ENCODE measurements at places on chromosomes 3 and 15.
A peak's percentile ranks its signal among the peaks of the same experiment; 100 is the strongest.

DNA sequence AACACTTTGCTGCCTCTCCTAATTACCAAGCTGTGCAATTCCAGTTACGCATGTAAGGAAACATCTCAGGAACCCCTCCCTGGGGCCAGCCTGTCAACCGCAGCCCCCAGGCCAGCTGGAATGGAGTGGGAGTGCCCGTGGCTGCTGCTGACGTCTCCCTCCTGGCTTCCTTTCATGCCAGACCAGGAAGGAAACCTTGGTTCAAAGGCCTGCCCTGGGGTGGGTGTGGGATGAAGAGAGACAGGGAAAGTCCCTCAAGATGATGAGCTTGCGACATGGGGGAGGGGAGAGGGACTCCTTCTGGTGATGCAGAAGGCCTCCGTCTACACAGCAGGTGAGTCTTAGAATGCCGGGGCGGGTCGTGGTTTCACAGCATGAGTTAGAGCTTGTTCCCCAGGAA lies 11.4 kb upstream of the CYP11A1 start:
- no peak for DNase-seq

DNA sequence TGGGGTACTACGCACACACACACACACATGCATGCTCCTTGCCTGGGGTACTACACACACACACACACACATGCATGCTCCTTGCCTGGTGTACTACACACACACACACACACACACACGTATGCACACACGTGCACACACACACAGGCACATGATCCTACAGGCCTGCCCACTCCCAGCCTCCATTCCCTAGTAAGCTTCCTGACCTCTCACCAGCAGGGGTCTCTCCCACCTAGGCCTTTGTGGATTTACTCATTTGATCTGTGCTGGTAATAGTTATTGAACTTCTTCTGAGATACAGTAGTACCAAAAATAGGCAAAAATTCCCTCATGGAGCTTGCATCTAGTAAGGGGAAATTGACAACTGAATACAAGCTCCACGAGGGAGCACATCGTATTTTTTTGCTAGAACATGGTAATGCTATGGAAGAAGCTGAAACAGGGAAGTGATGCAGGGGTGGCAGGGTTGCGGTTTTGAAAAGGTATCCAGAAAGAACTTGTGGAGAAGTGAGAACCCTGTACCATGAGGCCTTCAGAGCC lies 19.1 kb downstream of the TTC21A start:
- no peak for DNase-seq

- no peak for DNase-seq
Measured at GRCh38 chr3:185406121-185406620, 43.2 kb downstream of the MAP3K13 start.

GRCh38 chr3:27165321-27165721 lies 203.9 kb downstream of the NEK10 start:
- DNase-seq = peak; percentile 68

DNA sequence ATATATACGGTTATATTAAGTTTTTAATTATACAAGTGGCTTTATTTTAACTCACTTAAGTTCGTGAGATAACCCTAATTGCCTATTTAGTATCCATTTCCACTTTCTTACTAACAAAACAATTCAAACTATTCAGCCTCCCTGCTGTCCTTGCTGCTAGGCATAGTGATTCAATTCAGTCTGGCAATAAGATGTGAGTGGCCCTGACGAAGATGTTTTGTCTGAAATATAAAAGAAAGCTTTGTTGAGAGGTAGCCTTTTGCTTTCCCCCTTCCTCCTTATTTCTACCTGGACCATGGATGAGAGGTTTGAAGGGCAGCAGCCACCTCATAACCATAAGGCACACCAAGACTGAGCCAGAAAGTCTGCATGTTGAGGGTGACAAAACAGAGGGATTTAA lies 89.3 kb upstream of the TRIM42 start:
- DNase-seq = no peak

DNA sequence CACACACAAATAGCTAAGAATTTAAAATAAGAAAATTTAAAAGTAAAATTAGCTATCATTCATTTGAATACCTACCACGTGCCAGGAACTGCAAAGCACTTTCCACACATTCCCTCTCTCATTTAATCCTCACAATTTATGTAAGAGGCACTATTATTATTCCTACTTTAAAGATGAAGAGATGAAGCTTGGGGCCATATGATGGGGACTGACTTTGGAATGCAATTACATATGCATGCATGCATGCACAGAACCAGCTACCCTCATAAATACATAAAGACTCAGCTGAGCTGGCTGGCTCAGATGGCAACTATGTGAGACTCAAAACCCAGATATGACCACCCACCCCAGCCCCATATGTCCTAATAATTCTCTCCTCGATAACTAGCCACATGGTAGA lies 31.7 kb upstream of the THUMPD3 start:
- DNase-seq = no peak

GRCh38 chr3:18533039-18533438 lies 107.9 kb upstream of the SATB1 start:
- no peak for DNase-seq

DNA sequence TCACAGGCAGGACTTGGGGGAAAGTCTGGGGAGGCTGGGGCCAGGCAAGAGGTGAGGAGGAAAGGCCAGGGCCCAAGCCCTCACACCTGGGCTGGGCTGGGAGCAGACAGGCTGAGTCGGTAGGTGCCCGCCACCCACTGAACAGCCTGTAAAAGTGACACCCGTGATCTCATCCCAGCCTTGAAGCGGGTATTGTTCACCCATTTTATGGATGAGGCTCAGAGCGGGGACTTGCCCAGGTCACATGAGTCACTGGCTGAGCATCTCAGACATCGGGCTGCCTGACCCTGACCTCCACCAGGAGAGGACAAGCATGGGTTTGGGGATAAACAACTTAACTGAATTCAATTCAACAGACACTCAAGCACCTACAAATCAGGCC lies 52.0 kb upstream of the CTSH start:
- DNase-seq = no peak

- DNase-seq = no peak
Measured at GRCh38 chr15:83372434-83372891, 74.7 kb upstream of the SH3GL3 start.

GRCh38 chr15:70114221-70114620 lies 16.5 kb upstream of the TLE3 start:
- no peak for DNase-seq

GRCh38 chr3:161101609-161102008 lies 3.5 kb downstream of the B3GALNT1 start:
- DNase-seq = no peak

DNA sequence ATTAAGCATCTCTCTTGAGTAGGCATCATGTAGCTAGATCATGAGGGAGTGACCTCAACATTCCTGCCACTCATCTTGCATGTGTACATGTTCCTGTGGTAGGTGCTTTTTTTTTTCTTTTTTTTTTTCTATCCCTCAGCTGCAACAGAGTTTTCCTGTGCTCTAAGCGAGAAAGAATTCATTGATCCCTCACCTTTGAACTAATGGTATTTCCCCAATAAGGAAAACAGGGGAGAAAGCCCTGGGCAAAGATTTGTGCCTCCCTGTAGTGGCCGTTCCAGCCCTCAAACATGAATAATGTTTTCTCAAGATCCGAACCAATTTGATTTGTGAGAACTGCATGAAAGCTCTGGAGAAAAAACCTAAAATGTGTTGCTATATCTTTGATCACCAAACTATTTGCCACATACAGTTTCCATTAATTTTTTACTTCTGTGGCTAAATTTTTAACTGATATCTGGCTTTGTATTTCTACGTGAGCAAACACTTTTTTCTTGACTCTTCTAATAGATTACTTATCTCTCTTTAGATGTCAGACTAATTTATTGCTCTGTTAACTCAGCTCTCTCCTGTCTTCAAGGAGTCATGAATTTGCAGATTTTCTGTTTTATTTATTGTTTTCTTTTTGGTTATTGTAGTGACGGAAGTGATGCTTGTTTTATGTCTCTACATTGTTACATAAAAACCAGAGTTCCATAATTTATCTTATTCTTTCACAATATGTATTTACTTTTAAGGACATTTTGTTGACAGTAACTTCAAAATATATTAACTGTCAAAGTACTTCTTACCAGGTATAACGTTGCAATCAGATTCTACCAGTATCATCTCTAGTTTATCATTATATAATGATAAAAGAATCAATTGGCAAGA lies 1396.5 kb downstream of the OTOL1 start:
- DNase-seq = no peak

DNA sequence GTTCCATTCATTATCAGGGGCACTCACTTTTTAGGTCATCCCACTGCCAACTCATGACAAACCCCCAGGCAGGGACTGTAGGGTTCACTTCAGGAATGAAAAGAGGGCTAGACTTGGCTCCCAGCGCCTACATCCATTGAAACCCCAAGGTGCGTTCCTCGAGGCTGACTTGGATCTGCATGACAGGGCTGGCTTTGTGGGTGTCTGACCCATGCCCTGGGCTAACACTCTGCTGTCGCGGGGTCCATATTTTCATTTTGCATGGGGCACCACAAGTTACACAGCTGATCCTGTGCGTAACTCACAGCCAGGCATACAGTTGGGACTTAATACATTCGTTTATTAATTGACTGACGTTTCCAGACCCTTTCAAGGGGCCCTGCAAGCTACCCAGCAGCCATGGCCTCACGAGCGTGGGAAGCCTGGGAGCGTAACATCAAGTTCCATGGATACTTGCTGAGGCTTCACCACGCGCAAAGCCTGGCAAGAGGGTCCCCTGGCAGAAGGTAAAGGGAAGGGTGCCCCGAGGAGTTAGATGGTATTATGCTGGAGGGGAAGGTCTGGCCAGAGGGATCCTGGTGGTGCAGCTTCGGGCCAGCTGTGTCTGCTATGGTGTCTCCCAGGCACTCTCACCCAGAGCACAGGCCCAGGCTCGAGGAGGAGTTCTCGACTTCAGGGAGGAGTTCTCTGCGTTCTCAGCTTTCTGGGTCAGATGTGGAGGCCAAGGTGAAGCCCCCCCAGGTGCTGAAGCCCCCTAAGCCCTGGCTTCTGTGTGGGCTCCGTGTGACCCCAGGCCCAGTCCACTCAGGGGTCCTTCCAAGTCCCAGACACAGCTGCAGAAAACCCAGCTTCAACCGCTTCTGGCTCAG lies 85.4 kb downstream of the ADAMTS17 start:
- no peak for DNase-seq

- DNase-seq = no peak
Measured at GRCh38 chr15:74901612-74902063, 5.0 kb downstream of the FAM219B start.

DNA sequence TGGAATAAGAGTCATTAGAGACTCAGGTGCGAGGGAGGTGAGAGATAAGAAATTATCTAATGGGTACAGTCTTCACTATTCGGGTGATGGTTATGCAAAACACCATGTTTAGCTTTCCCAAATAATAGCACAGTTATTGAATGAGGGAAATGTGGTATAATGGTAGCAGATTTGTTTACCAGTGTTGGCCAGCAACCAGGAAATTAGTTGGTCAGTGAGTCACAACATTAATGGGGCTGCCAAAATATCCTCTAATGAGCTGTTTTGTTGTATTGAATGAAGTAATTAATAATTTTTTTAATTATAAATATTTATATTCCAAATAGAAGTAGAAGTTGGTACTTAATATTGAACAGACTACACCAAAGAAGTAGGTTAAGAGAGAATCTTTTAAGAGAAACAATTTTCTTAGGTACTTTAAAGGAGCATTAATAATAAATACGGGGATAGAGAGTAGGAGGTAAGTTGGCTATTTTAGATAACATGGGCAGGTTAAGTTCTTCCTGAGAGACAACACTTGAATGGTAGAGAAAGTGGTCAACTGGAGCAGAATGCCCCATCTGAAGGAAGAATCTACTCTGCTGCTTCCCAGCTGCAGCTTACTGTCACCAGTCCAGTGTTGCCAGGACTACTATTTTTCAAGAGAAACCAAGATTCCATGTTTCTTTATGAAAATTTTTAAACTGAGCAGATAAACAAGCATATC lies 218.8 kb downstream of the UBE2E2 start:
- no peak for DNase-seq

DNA sequence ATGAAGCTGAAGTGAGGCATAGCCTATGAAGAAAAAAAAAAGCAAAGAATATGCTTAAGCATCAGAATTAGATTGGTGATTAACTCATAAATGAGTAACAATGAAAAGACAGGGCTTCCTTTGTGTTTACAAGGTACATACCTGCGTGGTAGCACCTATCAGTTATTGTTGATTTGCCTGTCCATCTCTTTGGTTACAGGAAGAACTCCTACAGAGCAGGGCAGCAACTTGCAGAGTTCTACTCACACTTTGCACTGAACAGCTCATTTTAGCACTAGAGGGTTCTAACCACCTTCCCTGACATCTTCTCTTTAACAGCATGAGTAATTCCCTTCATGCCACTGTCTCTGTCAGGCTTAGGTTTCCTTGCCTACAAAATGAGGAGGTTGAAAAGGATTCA lies 166.0 kb downstream of the DPH6 start:
- DNase-seq = no peak

GRCh38 chr3:126346466-126346865 lies 10.7 kb downstream of the KLF15 start:
- no peak for DNase-seq

DNA sequence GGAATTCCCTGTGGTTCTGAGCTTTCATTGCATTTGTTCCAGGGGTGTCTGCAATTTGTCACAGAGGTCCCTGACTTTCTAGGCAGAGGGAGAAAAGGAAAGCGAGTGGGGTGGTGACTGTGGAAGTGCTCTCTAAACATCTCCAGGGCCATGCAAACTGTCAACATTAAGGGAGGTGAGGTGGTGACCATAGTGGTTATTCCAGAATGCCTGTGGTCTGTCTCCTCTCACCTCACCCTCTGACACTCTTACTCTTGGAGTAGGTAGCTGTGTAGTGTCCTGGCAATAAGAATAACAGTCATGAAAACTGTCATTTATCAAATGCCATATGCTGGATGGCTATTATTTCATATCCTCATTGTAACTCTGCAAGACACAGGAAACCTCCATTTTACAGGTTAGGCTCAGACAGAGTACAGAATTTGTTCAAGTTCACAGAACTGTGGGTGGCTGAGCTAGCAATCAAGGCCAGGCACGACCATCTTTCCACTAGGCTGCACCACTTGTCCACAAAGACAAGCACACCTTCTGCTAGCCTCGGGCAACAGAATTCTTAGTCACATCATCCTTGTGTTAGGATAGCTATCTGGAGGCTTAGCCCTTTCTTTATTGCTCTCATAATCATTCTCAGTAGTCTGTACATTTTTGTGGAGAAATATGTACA lies 179.4 kb downstream of the CD47 start:
- DNase-seq = no peak

DNA sequence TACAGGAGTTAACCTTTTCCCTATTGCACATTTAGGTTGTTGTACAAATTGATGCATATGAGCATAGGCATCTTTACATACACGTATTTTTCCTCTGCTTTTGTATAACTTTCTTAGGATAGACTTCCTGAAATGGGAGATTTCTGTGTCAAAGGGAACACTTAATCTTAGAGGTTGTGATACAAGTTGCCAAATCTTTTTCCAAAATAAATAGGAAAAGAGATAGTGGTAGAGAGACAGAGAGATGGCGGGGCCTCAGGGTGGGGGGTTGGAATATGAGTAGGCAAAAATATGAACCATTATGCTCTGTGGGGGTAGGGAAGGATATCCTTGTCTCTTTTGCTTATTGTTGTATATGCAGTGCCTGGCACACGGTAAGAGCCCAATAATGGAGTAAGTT lies 70.7 kb upstream of the UBE2E1 start:
- no peak for DNase-seq

- no peak for DNase-seq
Measured at GRCh38 chr15:70045045-70045444, 52.7 kb downstream of the TLE3 start.
